ENCODE measurements at places on chromosomes 3 and 15.
A peak's percentile ranks its signal among the peaks of the same experiment; 100 is the strongest.

- no peak for DNase-seq
Observed at GRCh38 chr3:189058071-189058470, 113.7 kb upstream of the TPRG1 start.

DNA sequence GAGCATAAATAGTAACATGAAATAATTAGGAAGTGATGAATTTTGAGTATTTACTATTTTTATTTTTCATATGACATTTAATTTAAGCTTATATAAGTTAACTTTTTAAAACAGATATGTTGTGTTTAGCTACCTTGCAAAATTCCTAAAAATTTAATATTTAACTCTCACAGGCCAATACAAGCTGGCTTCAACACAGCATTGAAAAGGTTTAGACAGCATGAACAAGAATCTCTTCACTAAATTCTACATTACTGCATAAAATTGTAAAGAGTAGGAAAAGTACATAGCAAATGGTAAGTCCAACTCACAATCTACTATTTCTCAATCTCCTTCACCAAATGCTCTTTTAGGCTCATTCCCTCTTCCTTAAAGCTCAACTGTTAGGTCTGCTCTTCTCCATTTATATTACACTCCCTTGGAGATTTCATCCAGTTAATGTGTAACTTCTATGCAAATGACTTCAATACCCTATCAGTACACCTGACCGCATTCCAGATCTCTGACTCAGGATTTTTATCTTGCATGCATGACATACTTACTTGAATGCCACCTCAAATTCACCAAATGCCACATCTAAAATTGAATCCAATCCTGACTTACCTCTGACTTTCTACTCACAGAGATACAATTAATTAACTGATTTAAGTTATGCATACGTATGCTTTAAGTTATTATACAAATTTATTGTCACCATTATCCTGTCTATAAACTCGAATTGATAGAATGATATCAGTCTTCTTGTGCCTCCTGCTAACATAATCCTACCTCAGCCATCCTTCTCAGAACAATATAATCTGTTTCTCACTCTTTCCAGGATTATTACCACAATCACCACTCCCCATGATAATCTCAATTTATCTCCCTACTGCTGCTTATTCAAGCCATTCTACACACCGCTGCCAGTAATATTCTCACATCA is 127.0 kb downstream of the STAG1 start:
- no peak for DNase-seq

DNA sequence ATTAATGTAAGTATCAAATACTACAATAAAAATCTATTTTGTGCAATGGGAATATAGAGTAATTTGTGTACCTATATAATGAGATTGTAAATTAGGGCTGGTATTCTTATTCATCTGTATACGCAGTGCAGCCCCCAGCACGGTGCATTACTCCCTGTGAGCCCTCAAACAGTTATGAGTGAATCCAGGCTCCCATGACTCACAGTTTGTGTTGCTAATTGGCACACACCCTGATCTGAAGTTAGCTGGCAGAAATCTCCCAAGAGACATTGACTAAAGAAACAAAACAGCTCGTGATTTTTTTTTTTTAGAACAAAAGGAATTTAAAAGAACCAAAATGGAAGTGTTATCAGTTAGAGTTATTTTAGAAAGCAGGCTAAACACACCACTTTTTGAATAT is 15.7 kb downstream of the GK5 start:
- no peak for DNase-seq

- no peak for DNase-seq
Observed at GRCh38 chr15:101244889-101245668, 6.8 kb downstream of the CHSY1 start.

GRCh38 chr3:134376385-134376765 is 2.1 kb upstream of the AMOTL2 start:
- no peak for DNase-seq

- DNase-seq = no peak
Observed at GRCh38 chr3:140523600-140523999, 154.3 kb upstream of the TRIM42 start.

DNA sequence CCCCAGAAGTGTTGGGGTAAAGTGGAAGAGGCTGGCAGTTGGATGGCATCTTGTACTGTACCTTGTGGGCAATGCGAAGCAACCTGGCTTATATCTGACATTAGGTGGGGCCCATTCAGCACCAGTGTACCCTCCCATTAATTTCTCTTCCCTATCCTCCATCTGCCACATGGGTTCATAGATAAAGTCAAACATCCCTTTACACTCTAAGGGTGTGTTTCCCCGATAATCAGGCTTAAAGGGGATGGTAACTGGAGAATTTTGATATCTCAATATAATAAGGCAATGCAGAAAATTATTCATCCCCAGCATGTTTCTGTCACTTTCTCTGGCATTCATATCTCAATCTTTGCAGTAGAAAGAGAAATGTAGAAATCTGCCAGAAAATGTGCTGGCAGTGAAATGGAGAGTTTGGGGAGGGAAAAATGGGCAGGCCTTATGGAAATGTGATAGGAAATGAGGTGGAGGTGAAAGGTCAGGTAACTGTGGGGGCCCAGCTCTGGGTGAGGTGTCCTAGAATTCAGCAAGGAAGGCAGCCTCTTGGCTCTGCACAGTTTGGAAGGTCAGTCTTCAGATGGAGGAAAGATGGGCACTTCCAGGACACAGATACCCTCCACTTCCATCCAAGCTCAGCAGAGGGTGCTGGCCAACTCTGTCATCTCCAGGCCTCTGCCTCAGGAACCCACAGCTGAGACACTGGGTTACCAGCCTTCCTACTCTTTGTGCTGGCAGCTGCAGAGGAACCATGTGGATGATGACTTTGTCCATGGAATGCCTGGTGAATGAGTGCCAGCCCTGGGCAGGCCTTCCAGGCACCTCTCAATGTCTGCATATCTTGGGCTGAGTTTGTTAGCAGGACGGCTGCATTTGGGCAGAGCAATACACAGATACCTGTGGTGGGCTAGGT is 325.9 kb upstream of the CTDSPL start:
- no peak for DNase-seq

- no peak for DNase-seq
Observed at GRCh38 chr3:20040548-20041196, 426 bp downstream of the KAT2B start.

- DNase-seq = no peak
Observed at GRCh38 chr15:70140025-70140542, 42.4 kb upstream of the TLE3 start.

DNA sequence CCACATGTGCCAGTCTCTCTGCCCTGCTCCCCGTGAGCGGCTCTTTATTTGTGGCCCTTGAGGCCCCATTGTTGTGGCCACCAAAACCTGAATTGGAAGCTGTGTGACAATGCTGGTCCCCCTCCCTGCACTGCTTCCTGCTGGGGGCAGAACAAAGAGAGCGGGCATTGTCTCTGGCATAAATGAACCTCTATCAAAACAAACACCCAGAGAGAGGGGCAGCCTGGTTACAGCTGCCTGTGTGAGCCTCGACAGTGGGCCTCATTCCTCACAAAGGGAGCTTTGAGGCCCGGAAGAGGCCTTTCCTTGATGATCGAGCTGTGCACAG is 152.9 kb downstream of the IGF1R start:
- no peak for DNase-seq

GRCh38 chr15:98017150-98017964 is 56.9 kb downstream of the ARRDC4 start:
- no peak for DNase-seq

DNA sequence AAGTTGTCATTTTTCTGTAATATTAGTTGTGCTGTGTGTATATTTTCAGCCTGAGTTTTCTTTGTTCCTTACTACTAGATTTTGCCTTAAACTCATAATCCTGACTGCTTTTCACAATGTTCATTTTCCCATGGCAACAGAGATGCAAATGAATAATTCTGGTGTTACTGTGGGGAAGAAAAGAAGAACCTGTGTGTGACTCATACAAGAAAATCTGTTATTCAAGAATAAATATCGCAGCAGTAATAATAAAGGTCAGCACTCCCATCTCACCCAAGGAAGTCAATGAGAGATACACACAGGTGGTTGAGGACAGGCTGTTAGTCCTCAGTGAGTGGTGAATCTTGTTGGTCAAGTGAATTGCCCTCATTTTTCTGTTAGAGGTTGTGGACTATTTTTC is 656.6 kb upstream of the NAALADL2 start:
- no peak for DNase-seq

DNA sequence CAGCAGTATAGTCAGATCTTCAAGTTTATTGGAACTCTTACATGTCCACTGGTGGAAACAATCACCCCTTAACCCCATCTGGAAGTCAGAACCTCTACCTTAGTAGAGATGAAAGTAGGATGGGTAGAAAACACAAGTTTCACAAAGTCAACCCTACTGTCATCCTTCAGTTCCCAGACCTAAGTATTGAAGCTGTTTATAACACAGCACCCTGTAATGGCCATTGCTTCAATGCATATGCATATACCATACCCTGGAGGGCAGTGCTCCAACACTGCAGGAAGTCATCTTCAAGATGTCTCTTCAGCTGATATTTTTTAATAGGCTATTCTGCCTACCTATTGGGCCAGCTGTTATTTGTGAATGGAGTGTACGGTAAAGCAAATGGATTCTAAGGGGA is 241.3 kb downstream of the UBE2E2 start:
- DNase-seq = no peak

- DNase-seq = no peak
Observed at GRCh38 chr3:192130534-192131132, 596.7 kb downstream of the FGF12 start.

GRCh38 chr15:73700041-73700842 is 16.1 kb downstream of the CD276 start:
- DNase-seq = no peak

DNA sequence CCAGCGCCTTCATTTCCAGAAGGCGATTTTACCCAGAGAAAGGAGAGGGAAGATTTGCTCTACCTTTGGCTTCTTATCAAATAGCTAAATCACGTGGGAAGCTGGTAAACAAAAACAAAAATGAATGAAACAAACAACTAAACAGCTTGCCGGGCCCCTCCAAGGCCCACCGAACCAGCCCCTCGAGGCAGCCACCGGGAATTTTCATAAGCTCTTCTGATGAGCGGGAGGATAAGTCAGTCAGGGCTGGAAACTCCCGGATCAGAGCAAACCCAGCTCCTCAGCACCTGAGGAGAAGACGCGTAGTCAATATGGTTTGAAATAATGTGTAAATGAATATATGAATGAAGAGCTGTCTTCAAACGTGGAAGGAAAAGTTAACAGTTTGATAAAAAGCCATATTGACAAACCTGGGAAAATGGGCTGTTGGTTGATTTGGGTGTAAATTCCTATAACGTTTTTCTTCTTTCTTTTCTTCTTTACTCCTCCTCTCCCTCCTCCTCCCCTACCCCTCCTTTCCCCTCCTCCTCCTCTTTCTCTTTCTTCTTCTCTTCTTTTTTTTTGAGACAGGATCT is 10.7 kb downstream of the RPLP1 start:
- DNase-seq = no peak

- no peak for DNase-seq
Observed at GRCh38 chr3:159879598-159879997, 109.0 kb upstream of the IL12A start.

DNA sequence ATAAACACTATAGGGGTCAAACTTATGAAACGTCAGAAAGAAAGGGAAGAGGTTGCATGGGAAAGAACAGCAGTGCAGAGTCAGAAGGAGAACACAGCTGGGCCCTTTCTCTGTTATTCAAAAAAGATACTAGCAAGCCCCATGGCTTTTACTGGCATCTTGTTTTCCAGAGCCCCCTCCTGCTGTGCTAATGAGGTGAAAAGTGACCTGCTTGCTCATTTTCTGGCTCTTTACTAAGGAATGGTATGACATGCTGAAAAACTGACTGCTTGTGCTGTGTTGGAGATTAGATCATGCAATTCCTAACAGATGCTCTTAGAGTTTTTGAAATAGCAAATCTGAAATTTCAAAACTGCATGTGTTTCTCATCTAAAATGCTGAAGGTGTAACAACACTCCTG is 541.6 kb upstream of the ALCAM start:
- DNase-seq = peak; percentile 28

DNA sequence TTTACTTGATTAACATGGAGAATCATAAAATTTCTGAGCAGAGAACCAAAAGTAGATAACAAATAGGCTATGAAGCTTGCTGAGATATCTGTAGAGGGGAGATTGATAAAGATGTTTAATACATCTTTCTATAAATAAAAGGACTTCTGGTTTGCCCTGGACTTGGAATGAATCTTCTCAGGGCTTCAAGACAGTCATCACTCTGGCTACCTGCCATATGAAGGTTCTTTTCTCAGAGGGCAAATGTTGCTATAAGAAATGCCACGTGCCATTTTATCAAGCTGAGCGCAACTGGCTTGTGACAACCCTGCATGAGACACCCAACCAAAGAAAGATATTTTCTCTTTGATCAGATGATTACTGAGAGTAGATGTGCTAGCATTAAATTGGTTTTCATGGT is 192.5 kb downstream of the WNT5A start:
- no peak for DNase-seq

- no peak for DNase-seq
Observed at GRCh38 chr3:197511853-197512635, 43.7 kb downstream of the BDH1 start.

- no peak for DNase-seq
Observed at GRCh38 chr3:45093176-45093575, 53.0 kb downstream of the CDCP1 start.

GRCh38 chr15:69480932-69481331 is 28.3 kb downstream of the RPLP1 start:
- DNase-seq = no peak

- DNase-seq = no peak
Observed at GRCh38 chr3:62659660-62660059, 215.6 kb downstream of the CADPS start.

- DNase-seq = no peak
Observed at GRCh38 chr3:23565041-23565775, 240.5 kb upstream of the UBE2E1 start.

GRCh38 chr15:31023841-31024240 is 32.4 kb upstream of the MTMR10 start:
- no peak for DNase-seq

- no peak for DNase-seq
Observed at GRCh38 chr3:192812743-192813383, 85.5 kb upstream of the FGF12 start.

GRCh38 chr3:161275919-161276318 is 54.8 kb downstream of the NMD3 start:
- DNase-seq = no peak

- DNase-seq = no peak
Observed at GRCh38 chr15:34691034-34691433, 63.8 kb downstream of the GJD2 start.

DNA sequence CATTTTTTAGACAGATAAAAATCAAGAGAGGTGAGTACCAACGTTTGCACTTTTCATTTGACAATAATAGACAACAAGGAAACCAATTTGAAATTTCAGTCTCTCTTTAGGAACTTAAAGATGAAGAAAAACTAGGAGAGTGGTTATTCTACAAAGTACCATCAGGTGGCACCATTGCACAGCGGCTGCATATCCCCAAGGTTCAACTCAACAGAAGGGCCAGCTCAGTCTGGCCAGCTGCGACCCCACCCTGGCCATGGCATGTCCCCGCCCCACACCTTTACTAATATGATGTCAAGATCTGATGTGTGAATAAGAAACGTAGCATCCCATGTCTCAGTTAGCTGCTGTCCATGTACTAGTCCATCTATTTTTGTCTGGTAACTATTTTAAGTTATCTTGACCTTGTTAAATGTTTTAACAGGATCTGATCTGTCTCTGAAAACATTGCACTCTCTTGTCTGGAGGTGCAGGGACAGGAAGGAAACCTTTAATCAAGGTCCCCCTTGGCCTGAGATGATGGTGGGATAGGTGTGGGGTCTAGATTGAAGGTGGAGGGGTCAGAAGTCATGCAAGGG is 35.5 kb upstream of the CGNL1 start:
- no peak for DNase-seq

GRCh38 chr15:88028024-88028423 is 228.5 kb downstream of the NTRK3 start:
- DNase-seq = no peak
